ENCODE measurements at places on chromosomes 1 and 21.

DNA sequence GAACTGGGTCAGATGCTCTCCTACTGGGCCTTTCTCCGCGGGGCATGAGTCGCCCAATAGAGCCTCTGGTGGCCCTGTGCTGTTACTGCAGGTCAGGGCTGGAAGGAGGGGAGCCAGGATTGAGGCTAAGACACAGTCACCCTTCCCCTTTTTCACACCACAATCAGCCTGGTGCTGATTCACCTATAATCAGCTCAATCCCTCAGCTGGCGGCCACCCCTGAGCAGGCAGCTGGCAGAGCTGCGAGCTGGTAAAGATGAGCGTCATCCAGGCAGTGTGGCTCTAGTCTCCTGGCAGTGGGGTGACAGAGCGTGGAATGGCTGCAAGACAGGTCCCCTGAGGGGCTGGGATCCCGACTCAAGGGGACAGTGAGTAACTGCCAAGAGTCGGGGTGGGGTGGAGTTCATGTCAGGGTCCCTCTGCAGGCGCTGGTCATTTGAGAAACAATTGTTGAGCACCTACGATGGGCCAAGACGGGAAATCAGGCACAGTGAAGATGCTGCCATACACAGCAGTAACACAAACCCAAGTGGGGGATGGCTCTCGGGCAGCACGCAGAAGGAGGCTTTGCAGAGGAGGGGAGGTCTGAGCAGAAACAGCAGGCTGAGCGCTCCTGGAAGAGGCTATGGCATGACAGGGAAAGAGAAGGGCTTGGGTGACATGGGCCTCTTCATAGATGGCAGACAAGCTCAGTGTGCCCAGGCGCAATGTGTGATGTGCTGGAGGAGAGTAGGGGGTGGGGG, 21.8 kb downstream of the ATF3 start:
- no peak for DNase-seq

GRCh38 chr1:22208268-22208972, 65.5 kb upstream of the WNT4 start:
- no peak for DNase-seq

DNA sequence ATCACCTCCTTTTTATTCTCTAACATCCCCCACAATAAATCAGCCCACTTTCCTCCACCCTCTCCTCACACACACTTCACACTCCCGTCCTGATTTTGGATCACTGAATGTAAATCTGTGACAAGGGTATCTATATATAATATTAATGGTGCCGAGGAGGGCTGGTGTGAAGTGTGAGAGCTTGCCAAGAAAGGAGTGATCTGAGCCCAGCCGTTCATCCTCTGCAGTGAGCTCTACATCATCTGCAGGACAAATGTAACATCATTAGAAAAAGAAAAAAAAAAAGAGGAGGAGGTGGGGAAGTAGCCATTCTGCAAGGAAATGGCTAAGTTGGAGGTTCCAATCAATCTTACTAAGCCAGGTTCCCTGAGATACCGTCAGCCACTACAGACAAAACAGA, 291.7 kb upstream of the RRP15 start:
- DNase-seq: no peak

GRCh38 chr1:233480198-233480597, 133.7 kb upstream of the KCNK1 start:
- no peak for DNase-seq

GRCh38 chr1:20373764-20374163, 83.1 kb downstream of the VWA5B1 start:
- DNase-seq: no peak

- no peak for DNase-seq
Observed at GRCh38 chr1:217191441-217191840, 439.4 kb downstream of the GPATCH2 start.

DNA sequence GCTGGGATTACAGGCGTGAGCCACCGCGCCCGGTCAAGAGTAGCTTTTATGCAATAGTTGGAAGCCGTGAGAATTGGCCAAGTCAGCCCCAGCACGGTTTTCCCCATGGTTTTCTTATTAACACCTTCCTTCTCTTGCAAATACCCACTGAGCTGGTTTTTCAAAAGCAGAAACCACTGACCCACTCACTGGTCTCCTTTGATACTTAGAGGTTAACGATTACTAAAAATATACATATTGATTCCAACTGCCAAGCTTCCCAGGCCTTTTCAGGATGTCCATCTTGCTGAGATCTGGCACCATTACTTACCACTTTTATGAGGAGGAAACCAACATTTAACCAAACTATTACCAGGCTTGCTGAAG, 25.9 kb upstream of the TARDBP start:
- DNase-seq: no peak

DNA sequence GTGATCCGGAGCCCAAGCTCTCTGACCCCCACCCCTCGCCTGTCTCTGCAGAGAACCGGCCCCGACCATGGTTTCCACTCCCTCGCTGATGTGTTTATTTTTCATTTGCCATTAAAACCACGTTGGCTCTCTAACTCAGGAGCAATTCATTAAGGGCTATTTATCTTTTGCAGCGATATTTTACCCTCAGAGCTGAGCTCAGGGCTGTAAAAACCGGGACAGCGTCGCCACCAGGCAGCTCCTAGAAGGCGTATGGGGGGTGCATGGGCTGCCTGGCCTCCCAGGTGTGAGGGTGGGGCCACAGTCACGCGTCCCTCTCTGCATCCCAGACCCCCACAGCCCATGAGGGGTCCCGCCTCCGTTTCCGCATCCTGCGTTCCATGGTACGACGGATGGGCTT, 71.4 kb downstream of the PRDM16 start:
- DNase-seq: no peak

- DNase-seq: no peak
Observed at GRCh38 chr1:226371027-226371694, 36.7 kb downstream of the PARP1 start.

GRCh38 chr1:42142894-42143675, 10.1 kb upstream of the GUCA2B start:
- no peak for DNase-seq

GRCh38 chr1:30307182-30307581, 416.2 kb downstream of the MATN1 start:
- no peak for DNase-seq

GRCh38 chr1:37795340-37796125, 1.9 kb downstream of the MANEAL start:
- DNase-seq: no peak

DNA sequence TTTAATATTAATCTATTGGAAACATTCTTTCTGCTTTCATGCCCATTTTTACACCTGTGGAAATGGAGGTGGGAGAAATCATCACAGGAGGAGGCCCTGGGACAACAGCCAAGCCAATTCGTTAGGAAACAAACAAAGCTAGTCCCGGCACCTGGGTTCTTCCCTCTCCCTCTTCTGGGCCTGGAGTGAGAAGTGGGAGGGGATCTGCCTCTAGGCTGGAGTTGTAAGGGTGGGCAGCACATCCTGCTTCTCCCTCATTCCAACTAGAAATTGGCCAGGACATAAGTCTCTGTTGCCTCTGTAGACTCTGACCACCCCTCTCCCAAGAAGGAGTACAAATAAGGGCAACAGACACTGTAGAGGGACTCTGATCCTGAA, 20.2 kb upstream of the ERO1B start:
- no peak for DNase-seq

DNA sequence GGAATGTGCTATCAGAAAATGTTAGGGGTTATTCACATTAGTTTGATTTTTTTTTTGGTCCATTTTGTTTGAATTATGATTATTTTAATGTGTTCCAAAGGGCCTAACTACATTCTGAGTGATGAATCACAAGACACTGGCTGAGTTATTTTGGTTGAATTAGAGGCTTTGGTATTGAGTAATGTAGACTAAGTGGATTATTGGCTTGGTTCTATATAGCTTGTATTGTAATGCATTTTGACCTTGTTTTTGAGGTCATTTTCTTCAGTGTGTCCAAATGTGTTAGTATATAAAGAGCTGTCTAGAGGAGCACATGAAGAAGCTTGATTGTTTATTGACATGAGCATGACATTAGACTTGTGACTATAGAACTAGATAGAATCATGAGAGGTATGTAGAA, 3.4 kb downstream of the ZNF326 start:
- DNase-seq: no peak

DNA sequence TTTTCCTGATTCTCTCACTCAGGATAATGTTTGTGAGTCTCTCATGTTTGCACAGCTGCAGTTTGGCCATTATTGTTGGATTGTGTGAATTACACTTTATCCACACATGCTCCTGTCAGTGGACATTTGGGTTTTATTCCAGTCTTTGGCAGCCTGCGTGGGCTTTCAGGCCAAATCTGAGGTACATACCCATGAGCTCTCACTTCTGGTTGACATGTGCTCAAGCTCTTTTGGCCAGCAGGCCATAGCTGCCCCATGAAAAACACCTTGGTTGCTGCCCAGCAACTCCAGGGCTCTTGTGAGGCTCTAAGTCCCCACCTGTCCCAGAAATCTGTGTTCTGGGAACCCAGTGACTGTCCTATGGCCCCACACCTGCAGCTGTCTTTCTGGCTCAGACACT, 124.5 kb upstream of the GALNT2 start:
- DNase-seq: no peak

DNA sequence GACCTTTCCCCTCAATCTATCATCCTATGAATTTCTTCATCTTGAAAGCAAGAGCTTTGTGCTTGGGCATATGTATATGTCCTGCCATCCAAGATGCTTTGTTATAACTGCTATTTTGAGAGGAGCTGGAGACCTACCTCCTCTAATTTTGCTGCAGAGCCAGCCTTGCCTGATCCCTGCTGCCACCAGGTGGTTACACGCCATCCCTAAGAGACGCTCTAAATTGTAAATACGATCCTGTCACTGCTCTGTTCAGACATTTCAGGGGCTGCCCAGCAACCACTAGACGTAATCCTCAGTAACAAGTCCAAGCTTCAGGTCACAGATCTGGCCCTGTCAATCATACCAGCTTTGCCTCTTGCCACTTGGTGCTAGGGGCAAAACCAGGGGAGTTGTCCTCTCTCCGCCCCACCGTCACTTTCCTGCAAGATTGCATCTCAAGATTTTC, 32.9 kb downstream of the GPA33 start:
- DNase-seq: no peak

DNA sequence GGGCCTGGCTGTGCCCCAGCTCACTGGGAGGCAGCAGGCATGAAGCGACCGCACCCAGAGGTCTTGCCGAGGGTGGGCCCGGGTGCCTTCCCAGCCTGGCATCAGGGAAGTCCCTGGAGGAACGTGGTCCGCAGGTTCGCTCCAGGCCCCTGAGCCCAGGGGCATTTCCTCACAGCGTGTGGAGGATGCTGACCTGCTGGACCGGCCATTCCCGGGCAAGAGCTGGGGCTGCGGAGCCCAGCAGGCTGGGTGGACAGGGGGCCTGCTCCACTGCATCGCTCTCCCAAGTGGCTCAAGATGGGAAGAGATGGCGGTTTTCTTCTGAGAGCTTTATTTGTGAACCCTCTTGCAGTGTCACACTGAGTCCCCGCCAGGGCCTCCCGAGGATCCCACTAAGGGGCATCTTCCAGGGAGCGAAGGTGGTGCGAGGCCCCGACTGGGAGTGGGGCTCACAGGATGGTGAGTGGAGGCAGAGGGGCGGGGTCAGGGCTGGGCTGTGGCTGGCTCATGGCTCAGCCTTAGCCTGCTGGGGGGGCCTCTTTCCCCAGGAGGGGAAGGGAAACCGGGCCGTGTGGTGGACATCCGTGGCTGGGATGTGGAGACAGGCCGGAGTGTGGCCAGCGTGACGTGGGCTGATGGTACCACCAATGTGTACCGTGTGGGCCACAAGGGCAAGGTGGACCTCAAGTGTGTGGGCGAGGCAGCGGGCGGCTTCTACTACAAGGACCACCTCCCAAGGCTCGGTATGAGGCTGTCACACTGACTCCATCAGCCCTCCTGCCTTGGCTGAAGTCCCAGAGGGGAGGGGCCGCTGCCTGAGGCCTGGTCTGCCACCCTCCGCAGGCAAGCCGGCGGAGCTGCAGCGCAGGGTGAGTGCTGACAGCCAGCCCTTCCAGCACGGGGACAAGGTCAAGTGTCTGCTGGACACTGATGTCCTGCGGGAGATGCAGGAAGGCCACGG, 7.2 kb upstream of the MMP23B start:
- no peak for DNase-seq

DNA sequence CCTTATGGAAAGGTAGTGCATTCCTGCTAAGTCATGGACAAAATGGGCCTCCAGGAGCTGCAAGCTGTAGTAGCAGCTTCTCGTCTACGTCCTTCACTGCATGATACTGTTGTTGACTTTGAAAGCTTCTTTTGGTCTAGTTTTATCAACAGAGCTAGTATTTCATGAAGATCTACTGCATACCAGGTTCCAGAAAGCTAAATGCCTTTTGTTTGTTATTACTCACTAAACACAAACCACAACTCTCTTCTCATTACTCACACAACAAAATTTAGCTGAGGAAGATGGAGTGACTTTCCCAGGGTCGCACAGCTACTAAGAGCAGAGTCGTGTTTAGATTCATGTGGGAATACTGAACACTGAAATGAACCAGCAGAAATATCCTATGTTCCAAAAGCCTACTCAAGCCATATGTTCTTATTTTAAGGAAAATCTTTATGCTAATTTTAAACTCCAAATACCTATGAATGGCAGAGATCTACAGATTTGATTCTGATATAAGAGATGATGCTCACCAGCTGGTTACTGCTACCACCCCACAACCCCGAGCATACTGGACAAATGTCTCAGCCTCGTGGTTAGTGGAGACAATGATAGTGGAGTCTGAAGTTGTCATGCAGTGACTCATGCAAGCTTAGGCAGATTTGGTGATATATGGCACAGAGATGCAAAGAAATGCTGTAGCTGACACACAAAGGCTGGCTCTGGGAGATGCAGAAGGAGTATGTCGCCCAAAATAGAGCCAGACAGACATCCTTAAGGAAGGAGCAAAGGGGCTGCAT, 20.6 kb downstream of the PGBD2 start:
- no peak for DNase-seq

DNA sequence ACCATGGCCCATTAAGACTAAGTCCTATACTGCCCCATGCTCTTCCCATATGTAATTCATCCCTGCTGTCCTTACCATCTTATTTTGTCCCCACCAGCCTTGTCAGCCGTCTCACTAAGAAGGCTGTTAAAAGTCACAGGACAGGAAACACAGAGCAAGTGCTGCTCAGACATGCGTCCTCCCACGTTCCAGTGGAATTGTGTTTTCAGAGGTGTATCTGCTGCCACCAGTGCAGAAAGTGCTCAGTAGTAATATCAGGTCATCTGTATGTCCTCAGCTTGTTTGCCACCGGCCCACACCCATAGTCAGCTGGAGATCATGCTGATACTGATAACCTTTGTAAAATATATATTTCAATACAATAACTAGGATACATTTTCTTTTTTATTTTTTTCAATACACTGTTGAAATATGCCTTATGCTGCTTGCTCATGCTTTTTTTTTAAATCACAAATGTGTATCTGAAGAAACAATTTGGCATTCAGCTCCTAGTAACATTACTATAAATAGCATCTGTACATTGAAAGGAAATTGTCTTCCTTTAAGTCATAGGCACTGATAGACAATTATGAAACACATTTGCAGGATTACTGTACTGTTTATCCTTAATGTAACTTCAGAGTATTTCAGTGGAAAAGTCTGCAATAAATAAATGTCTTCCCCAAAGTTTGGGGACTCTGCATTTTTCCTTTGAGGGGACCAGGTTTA, 156.9 kb downstream of the EDEM3 start:
- DNase-seq: no peak

DNA sequence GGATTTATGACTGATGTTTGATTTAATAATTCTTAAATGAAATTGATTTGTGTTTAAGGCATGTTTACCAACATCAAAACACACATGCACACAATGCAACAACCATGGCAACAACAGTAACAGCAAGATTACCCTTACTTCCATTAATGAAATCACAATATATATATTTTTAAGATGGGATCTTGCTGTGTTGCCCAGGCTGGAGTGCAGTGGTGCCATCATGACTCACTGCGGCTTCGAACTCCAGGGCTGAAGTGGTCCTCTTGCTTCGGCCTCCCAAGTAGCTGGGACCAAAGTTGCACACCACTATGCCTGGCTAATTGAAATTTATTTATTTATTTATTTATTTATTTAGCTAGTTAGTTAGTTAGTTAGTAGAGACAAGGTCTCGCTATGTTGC, 27.7 kb downstream of the NEK7 start:
- no peak for DNase-seq

All from stimulated activated CD8-positive, alpha-beta memory T cell treated with anti-CD3 and anti-CD28 coated beads, Interleukin-4, amount 100 ng/mL, for 1 hour (primary cell).